ENCODE measurements at places on chromosomes 11 and 22. TPM values are rescaled to one million over a fixed set of nuclear protein-coding genes. Genes with fewer than 3 reads are reported as not detected.

GRCh38 chr11:86623041-86623621 lies 49.3 kb downstream of the ME3 start:
- no peak overlapping the region for H3K27ac ChIP-seq
- no peaks in the 10 kb centered on the region for H3K4me1 ChIP-seq
- DNase-seq, result no peak
- no peak overlapping the region for H3K4me3 ChIP-seq
- H3K36me3 ChIP-seq, result no peaks in the 10 kb centered on the region

GRCh38 chr22:47297261-47298016 lies 535.0 kb downstream of the TBC1D22A start:
- DNase-seq, result no peak
- no peak overlapping the region for H3K27ac ChIP-seq
- no peaks in the 10 kb centered on the region for H3K36me3 ChIP-seq
- H3K27me3 ChIP-seq, result no peaks in the 10 kb centered on the region
- H3K4me3 ChIP-seq, result no peak overlapping the region

GRCh38 chr22:38964989-38965388 lies 7.6 kb downstream of the APOBEC3A start:
- no peak overlapping the region for H3K27ac ChIP-seq
- DNase-seq, result no peak
- H3K4me3 ChIP-seq, result no peak overlapping the region
- no peaks in the 10 kb centered on the region for H3K4me1 ChIP-seq
- H3K36me3 ChIP-seq, result no peaks in the 10 kb centered on the region

DNA sequence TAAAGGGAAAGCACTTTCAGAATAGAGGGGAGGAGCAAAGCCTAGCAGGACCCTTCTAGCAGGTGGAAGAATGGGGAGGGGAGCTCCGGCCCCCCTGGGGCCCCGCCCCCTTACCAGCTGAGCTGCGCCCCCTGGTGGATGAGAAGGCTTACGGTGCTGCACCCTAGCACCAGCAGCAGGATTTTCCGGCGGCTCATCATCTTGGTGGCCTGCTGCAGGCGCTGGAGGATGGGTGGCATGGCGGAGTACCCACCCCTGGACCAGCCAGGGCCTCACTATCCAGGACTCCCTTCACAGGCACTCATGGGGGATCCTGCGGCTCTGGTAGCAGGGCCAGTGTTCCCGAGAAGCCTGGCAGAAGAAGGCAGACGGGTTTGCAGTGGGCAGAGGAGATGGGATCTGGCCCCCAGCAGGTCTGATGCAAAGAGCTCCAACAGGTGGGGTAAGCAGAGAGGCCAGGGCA lies 3.8 kb downstream of the GAL3ST3 start:
- peak; percentile 72 for DNase-seq
- H3K27me3 ChIP-seq, result peaks cover 8% of the 10 kb centered on the region
- no peaks in the 10 kb centered on the region for H3K4me1 ChIP-seq
- H3K36me3 ChIP-seq, result no peaks in the 10 kb centered on the region

GRCh38 chr11:66429983-66430602 lies 8.6 kb downstream of the MRPL11 start:
- H3K4me1 ChIP-seq, result no peaks in the 10 kb centered on the region
- no peaks in the 10 kb centered on the region for H3K27me3 ChIP-seq
- H3K27ac ChIP-seq, result no peak overlapping the region
- no peak overlapping the region for H3K4me3 ChIP-seq

GRCh38 chr11:109934151-109934550 lies 159.0 kb upstream of the ZC3H12C start:
- no peaks in the 10 kb centered on the region for H3K27me3 ChIP-seq
- no peak for DNase-seq
- no peak overlapping the region for H3K4me3 ChIP-seq

GRCh38 chr22:49907807-49908206 lies 10.4 kb downstream of the ALG12 start:
- no peaks in the 10 kb centered on the region for H3K36me3 ChIP-seq
- no peak overlapping the region for H3K27ac ChIP-seq
- H3K4me1 ChIP-seq, result no peaks in the 10 kb centered on the region
- no peaks in the 10 kb centered on the region for H3K27me3 ChIP-seq
- no peak for DNase-seq

GRCh38 chr11:12087075-12088004 lies 23.1 kb upstream of the MICAL2 start:
- no peak for DNase-seq
- H3K27ac ChIP-seq, result peak overlapping the region; percentile 80
- H3K4me1 ChIP-seq, result peaks cover 35% of the 10 kb centered on the region
- no peaks in the 10 kb centered on the region for H3K36me3 ChIP-seq
- no peaks in the 10 kb centered on the region for H3K27me3 ChIP-seq

DNA sequence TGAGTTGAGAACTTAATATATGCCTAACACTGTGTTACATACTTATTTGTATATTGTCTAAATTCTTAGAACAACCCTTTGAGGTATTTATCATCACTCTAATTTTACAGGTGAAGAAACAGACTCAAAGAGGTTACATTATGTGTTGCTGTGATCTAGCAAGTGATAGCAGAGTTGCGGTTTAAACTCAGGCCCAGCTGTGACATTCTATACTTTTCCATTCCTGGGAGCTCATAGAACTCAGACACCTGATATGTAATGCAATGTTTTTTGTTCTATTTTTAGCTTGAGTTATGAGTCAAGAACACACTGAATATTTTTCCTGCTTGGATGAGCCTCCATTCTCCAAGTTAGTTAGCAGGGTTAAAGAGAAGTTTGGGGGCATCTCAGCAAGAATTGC lies 449.7 kb upstream of the DDI1 start:
- no peak overlapping the region for H3K4me3 ChIP-seq
- H3K27ac ChIP-seq, result no peak overlapping the region
- no peak for DNase-seq
- H3K27me3 ChIP-seq, result no peaks in the 10 kb centered on the region

DNA sequence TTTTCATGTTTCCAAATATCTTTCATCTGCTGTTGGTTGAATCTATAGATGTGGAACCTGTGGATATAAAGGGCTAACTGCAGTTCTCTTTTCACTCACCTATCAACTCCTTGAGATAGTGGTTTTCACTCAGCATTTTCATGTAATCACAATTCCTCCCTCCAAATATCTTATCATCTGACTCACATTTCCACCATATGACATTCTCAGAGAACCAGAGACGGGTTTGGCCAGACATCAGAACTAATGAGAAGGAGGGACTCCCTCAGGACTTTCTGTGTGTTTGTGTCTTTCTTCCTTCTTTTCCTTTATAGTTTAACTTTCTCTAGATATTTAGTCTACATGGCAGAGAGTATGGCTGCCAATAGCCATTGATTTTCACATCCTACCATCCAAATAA lies 134.8 kb upstream of the DDI1 start:
- no peak overlapping the region for H3K27ac ChIP-seq
- no peak overlapping the region for H3K4me3 ChIP-seq
- H3K36me3 ChIP-seq, result no peaks in the 10 kb centered on the region
- no peaks in the 10 kb centered on the region for H3K27me3 ChIP-seq
- H3K4me1 ChIP-seq, result no peaks in the 10 kb centered on the region
- no peak for DNase-seq

DNA sequence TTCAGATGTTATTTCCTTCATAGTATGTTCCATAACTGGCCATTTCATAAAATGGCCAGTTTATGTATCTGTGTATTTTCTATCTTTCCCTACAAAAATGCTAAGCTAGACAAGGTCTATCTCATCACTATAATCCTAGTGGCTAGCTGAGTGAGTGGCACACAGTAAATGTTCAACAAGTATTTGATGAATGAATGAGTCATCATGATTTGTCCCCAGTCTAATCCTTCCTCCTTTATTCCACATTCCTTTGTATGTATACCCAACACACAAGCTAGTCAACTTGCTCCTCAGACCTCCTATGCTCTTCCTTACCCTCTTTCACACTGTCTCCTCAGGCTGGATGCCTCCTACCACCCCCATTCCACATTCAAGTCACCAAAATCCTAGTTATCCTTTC lies 12.5 kb downstream of the APLNR start:
- DNase-seq, result no peak
- H3K36me3 ChIP-seq, result no peaks in the 10 kb centered on the region
- H3K4me3 ChIP-seq, result no peak overlapping the region
- no peaks in the 10 kb centered on the region for H3K4me1 ChIP-seq
- H3K27ac ChIP-seq, result no peak overlapping the region

DNA sequence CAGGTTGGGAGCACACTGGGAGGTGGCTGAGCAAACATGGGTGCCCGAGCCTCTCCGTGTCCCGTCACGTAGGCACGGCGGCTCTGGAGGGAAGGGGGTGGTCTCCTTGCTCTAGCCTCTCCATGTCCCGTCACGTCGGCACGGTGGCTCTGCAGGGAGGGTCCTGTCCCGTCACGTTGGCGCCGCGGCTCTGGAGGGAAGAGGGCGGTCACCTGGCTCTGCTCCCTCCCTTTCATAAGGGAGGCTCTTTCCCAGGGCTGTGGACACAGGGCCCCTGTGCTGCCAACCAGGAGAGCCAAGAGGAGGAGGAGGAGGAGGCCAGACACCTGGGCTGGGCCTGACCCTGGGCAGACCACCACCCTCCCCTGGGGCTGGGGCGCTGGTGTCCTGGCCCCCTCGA lies 1173.7 kb downstream of the BRD1 start:
- H3K4me3 ChIP-seq, result no peak overlapping the region
- no peaks in the 10 kb centered on the region for H3K27me3 ChIP-seq
- H3K4me1 ChIP-seq, result no peaks in the 10 kb centered on the region
- H3K36me3 ChIP-seq, result no peaks in the 10 kb centered on the region
- DNase-seq, result peak; percentile 78

GRCh38 chr11:34273099-34273498 lies 84.7 kb downstream of the ABTB2 start:
- DNase-seq, result no peak
- H3K36me3 ChIP-seq, result no peaks in the 10 kb centered on the region
- peaks cover 11% of the 10 kb centered on the region for H3K27me3 ChIP-seq
- peaks cover 9% of the 10 kb centered on the region for H3K4me1 ChIP-seq
- H3K27ac ChIP-seq, result no peak overlapping the region

DNA sequence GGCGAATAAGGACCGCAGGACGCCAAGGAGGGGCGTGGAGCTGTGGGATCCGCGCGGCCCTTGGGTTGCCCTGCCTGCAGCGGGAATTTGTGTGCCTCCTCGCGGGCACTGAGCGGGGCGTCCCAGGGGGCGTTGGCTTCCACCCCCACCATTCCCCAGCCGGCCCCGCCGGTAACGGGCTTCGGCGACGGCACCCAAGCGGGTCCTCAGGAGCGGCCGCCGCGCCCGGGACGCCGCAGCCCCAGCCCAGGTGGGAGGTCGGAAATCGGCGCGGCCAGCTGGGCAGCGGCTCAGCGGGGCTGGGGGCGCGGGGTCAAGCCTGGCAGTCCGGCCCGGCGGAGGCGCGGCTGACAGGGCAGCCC lies 320 bp downstream of the CLTCL1 start:
- DNase-seq, result peak; percentile 43
- H3K4me1 ChIP-seq, result peaks cover 6% of the 10 kb centered on the region
- peak overlapping the region; percentile 92 for H3K4me3 ChIP-seq
- H3K27me3 ChIP-seq, result no peaks in the 10 kb centered on the region
- H3K27ac ChIP-seq, result peak overlapping the region; percentile 61

DNA sequence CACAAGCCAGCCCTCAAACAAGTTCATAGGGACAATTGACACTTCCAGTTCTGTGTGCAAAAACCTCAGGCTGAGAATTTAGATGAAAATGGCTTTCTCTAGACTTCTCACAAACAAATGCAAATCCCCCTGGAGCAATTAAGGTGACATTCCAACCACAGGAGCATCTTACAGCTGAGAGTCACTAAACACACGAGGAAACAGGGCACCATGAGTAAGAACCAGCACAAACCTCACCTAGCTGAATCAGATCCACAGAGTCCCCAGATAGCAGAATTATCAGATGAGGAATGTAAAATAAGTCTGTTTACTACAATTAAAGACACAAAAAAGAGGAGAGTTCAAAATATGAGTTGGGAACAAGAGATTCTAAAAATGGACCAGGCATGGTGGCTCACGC lies 51.5 kb downstream of the RTL6 start:
- peaks cover 2% of the 10 kb centered on the region for H3K4me1 ChIP-seq
- no peak overlapping the region for H3K27ac ChIP-seq
- DNase-seq, result no peak
- no peaks in the 10 kb centered on the region for H3K27me3 ChIP-seq
- H3K4me3 ChIP-seq, result no peak overlapping the region

GRCh38 chr22:38218661-38219622 lies 17.1 kb downstream of the MAFF start:
- peaks cover 28% of the 10 kb centered on the region for H3K4me1 ChIP-seq
- no peak for DNase-seq
- no peaks in the 10 kb centered on the region for H3K36me3 ChIP-seq
- no peak overlapping the region for H3K4me3 ChIP-seq

Gene PELI3
- 12.9 TPM for total RNA-seq

Gene FAM118A
- 31.8 TPM for total RNA-seq

Gene CD3D
- 3.3 TPM for total RNA-seq

All from left lung (tissue), 14 donors.